ENCODE measurements at places on chromosomes 16 and 17. TPM values are rescaled to one million over a fixed set of nuclear protein-coding genes. Genes with fewer than 3 reads are reported as not detected.
A peak's percentile ranks its signal among the peaks of the same experiment; 100 is the strongest.

DNA sequence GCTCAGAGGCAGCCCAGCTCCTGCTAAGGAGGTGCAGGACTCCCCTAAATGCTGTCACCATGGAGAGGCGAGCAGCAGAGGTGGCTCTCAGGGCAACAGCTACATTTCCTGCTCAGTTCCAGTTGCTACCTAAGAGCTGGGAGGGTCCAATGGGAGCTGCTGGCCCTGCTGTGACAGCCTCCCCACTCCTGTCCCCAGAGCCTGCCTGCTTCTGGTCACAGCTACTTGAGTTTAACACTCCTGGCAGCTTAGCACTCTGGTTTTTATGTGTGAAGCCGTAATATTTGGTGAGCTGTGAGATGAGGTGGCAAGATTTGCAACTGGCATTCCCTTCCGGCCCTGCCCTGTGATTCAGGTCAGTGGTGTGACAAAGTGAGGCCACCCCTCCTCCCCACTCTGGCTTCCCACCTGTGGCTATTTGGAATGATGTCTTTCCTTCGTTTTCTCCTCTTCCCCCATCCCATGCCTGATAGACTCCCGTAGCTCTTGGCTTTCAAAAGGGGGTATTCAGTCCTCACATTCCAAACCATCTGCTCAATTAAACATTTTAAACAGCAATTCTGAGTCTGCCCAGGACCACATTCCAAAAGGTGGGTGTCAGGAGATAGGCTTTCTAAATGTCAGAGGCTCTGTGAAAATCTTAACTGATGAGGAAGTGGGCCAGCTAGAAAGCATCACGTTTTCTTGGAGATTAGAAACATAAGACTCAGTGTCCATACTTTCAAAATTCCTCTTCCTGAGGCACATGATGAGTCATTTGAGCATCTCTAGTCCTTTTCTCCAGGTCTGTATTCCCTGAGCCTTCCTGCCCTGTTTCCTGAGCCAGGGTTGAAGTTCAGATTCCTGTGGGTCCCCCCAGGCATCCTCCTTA lies 42.6 kb upstream of the SKAP1 start:
- H3K4me1 ChIP-seq: peaks cover 23% of the 10 kb centered on the region
- H3K4me3 ChIP-seq: no peak overlapping the region

- H3K4me3 ChIP-seq: peak overlapping the region; percentile 36
- H3K36me3 ChIP-seq: peaks cover 8% of the 10 kb centered on the region
- H3K27ac ChIP-seq: peak overlapping the region; percentile 96
- no peaks in the 10 kb centered on the region for H3K27me3 ChIP-seq
- DNase-seq: no peak
- H3K4me1 ChIP-seq: peaks cover 79% of the 10 kb centered on the region
Measured at GRCh38 chr16:22357635-22357971, 16.8 kb downstream of the CDR2 start.

DNA sequence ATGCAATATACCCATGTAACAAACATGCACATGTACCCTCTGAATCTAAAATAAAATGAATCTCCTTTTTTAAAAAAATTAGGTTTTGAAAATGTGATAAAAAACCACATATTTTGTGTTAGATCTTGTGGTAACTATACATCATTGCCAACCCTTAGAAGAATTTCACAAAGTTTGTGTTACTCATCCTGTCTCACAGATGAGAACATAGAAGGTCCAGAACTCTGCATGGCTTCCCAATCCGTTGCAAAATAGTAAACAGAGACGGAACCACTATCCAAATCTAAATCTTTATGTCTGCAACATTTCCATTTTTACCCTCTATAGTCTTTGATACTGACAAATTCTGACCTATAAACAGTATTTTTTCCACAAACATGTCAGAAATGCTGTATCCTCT lies 759.9 kb downstream of the KCNJ2 start:
- H3K4me3 ChIP-seq: no peak overlapping the region
- H3K36me3 ChIP-seq: no peaks in the 10 kb centered on the region
- H3K27me3 ChIP-seq: no peaks in the 10 kb centered on the region
- no peaks in the 10 kb centered on the region for H3K4me1 ChIP-seq

USP6 gene
- 0.33 TPM for total RNA-seq

GRCh38 chr16:49277766-49278566 lies 3.7 kb downstream of the CBLN1 start:
- H3K27ac ChIP-seq: no peak overlapping the region
- H3K4me3 ChIP-seq: no peak overlapping the region
- DNase-seq: no peak
- H3K4me1 ChIP-seq: peaks cover 16% of the 10 kb centered on the region

Measured in naive thymus-derived CD8-positive, alpha-beta T cell (primary cell).